ENCODE measurements at places on chromosomes 11 and 22. TPM values are rescaled to one million over a fixed set of nuclear protein-coding genes. Genes with fewer than 3 reads are reported as not detected.

The PANX3 gene
- total RNA-seq: not detected

The USH1C gene
- 1.2 TPM for total RNA-seq

The TTC36 gene
- 116 TPM for total RNA-seq

The PRODH gene
- total RNA-seq: 35.6 TPM

The KIF18A gene
- 0.13 TPM for total RNA-seq

The DDI1 gene
- not detected for total RNA-seq

The APOA4 gene
- total RNA-seq: 102 TPM

The DNAJB7 gene
- not detected for total RNA-seq

The APOL5 gene
- not detected for total RNA-seq

The TUB gene
- 1.2 TPM for total RNA-seq
